ENCODE measurements at places on chromosomes 7 and 10.

- no peak for DNase-seq
Observed at GRCh38 chr7:12256090-12256489, 45.0 kb downstream of the TMEM106B start.

DNA sequence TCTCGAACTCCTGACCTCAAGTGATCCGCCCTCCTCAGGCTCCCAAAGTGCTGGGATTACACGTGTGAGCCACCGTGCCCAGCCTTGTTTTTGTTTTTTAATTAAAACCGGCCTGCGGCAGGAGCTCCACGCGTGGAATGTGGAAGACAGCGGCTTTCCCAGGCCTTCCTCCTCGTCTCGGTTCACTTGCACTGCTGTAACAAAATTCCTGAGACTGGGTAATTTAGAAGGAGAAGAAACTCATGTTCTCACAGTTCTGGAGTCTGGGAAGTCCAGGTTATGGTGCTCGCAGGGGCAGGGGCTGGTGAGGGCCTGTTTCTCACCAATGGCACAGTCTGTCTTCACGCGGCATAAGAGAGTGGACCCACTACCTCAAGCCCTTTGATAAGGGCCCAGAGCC lies 14.4 kb upstream of the CRYGN start:
- DNase-seq: no peak

DNA sequence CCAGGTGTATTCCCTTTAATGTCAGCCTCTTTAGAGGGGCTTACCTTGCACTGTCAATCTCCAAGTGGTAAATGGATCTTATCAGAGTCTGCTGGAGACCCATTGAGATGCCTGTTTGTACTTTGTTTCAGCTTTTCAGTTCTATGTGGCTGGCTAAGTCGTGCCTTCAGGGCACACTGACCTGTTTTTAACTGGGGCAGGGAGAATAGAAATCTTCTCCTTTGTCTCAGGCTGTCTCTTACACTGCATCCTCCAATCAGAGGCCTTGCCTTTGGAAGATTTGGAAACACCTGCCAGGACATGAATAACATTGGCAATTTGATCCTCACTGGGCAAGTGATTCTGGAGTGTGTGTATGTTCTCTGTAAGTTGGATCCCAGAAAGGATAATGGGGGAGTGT lies 65.0 kb downstream of the POU6F2 start:
- DNase-seq: no peak

DNA sequence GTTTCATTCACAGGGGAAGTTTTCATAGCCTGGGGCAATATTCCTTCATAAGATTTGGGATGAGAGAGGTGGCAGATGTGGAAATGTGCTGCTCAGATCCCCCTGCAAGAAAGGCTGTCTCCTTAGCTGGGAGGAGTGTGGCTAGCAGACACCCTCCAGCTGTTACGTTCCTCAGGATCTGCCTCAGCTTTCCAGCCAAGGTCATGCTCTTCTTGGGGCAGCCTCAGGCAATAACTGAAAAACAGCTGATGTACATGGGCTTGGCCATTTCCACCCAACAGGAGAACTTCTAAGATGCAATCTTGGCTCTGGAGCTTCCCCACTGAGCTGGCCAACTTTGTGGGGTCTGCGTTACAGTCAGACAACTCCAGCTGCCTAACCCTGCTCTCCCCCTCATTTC lies 51.3 kb upstream of the SEPTIN7 start:
- no peak for DNase-seq

- DNase-seq: no peak
Observed at GRCh38 chr7:80175744-80176143, 41.1 kb downstream of the GNAI1 start.

GRCh38 chr7:157228864-157229422 lies 90.2 kb downstream of the UBE3C start:
- DNase-seq: no peak

- peak; percentile 57 for DNase-seq
Observed at GRCh38 chr7:121395961-121396757, at the start of gene FAM3C. TSS of gene FAM3C (minus strand) at chr7:121396308. CDS start at chr7:121382969, 13,339 bp downstream.

DNA sequence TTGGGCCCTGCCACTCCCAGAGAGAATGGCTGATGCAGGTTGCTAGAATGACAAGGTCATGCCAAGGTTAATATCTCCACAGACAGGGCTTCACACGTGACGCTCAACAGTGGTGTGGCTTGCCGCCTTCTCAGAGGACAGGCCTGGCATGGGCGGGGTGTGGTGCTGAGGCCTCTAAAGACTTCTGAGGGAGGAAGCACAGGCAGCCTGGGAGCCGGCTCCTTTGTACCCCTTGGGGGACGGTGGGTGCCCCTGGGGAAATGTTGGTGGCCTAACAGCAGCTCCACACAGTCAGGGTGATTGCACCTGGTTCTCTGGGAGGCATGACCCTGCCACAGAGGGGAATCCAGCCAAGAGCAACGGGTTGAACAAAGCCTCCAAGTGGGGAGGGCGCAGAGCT lies 115.1 kb downstream of the PKD1L1 start:
- DNase-seq: no peak

DNA sequence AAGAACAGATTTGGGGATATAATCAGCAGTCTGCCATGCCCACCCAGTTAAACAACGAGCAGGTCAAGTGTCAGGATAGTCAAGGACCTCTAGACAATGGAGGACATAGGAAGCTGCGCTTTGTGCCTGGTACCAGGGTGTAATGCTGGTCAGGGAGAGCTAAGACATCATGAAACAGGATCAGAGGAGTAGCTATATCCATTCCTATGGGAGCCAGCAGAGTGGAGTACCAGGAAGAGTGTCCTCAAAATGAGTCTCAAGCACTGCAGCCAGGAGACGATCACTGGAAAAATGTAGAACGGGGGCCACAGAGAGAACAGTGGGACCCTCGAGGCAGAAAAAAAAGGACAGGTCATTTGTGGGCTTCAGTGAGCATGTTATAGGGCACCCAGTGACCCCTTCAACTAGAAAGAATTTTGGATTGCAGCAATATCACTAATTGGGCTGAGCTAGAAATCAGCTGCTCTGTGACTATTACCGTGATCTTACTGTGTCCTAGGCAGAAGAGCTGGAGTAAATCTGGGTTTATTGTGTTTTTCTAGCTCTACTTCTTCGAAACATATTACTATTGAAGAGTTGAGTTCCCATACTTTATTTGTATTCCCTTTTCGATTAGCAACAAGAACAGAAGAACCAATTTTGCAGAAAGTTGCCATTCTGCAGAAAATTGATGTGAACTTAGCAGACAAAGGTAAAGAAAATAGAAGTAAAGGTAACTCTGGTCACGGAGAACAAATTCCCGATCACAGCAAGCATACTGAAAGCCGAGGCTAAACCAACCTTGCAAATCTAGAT lies 319.6 kb downstream of the AHR start:
- DNase-seq: no peak

GRCh38 chr7:1646391-1646790 lies 23.7 kb upstream of the ELFN1 start:
- DNase-seq: no peak

- no peak for DNase-seq
Observed at GRCh38 chr10:87590705-87591588, 68.7 kb upstream of the PAPSS2 start.

GRCh38 chr7:40000734-40001315 lies 50.8 kb downstream of the CDK13 start:
- DNase-seq: no peak

GRCh38 chr7:71612911-71613310 lies 481.0 kb downstream of the GALNT17 start:
- DNase-seq: no peak

- no peak for DNase-seq
Observed at GRCh38 chr10:74754381-74754821, 72.0 kb upstream of the KAT6B start.
